ENCODE measurements at places on chromosomes 7 and 10.
A peak's percentile ranks its signal among the peaks of the same experiment; 100 is the strongest.

DNA sequence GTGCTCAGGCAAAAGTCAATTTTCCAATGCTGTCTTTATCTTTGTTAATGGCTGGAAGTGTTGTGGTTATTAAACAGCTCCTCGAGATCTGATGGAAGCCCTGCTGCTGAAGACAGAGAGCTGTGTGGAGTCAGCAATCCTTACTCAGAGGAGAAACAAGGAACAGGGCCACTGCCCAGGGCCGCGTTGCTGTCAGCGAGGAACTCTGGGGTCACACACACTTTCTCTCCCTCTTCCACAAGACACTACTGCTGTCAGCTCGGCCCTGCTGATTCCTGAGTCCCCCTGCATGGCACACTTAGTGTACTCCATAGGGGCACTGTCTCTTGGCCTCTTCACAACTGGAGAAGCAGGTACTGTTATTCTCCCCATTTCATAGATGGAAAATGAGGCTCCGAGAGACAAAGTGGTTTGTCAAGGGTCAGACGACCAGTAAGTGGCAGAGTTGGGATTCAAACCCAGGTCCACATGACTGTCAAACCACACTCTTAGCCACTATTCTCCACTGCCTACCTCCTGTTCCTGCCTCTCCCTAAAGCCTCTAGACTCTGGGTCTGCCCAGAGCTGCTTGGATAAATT lies 29.3 kb upstream of the PDCD4 start:
- no peak for DNase-seq

GRCh38 chr7:96667026-96667425 lies 42.6 kb downstream of the SEM1 start:
- no peak for DNase-seq

- DNase-seq, result no peak
Measured at GRCh38 chr10:101367569-101368453, 13.8 kb downstream of the BTRC start.

DNA sequence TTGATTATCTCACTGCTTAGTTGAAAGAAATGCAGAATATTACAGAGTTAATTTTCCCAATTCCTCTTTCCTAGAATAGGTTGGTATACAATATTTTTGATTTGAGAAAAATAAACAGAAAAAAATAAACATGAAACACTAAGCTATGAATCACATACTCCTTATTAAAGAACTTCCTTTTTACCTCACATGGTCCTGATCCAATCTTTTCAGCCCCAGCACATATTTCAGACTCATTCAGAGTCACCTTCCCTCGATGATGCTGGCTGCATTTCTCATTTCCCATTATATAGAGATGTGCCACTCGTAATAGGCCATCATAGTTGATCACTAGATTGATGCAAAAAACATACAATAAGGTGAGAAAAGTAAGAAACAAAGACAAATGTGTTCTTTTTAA lies 64.6 kb downstream of the HGF start:
- peak; percentile 19 for DNase-seq

DNA sequence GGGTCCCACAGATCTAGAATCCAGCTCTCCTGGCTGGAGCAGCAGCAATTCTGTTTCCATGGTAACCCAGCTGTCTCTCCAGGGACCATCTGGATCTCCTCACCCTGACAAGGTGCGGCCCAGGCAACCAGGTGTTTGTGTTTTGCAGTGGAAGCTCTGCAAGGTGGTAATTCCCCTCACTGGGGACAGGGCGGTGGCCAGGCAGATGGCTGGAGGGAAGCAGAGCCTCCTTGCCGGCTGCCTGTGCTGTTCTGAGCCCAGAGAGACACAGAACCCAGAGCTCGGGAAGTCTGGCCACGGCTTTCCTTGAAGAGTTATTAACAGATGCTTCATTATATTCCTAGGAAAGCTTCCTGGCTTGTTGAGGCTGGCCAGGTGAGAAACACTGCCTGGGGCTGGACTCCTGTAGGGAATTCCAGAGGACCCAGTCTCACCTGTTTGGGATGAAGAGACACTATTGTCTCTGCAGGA lies 118.2 kb upstream of the PPIF start:
- peak; percentile 19 for DNase-seq

GRCh38 chr7:95690367-95690947 lies 81.9 kb upstream of the DYNC1I1 start:
- DNase-seq, result peak; percentile 83

DNA sequence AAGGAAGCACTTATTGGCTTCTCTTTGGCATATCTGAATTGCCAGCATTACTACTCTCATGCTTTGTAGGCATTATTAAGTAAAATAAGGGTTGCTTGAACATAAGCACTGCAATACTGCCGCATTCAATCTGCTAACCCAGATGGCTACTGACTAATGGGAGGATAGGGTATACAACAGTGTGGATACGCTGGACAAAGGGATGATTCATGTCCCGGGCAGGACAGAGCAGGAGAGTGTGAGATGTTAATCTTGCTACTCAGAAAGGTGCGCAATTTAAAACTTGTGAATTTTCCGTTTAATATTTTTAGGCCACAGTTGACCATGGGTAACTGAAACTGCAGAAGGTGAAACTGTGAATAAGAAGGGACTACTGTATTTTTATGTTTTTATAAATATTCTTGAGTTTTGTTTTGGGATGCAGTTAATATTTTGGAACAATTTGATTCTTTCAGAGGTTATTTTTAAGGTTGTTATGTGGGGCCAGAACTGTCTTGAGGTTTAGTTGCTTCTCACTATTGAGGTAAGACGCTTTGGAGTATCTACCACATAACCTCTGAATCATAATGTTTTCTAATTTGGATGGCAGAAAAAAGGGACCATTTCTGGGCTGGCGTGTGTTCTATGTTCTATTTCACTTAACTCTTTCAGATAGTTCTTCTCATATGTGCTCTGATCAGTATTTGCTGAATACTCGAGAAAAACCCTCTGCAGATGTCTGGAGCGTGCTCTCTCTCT lies 75.7 kb upstream of the SYPL1 start:
- no peak for DNase-seq

GRCh38 chr10:44781131-44781530 lies 130.0 kb upstream of the TMEM72 start:
- DNase-seq, result no peak

- DNase-seq, result no peak
Measured at GRCh38 chr7:37665352-37666022, 18.1 kb upstream of the GPR141 start.

- DNase-seq, result no peak
Measured at GRCh38 chr10:7300384-7300971, 110.4 kb downstream of the SFMBT2 start.

- DNase-seq, result no peak
Measured at GRCh38 chr10:79021948-79022499, 46.7 kb upstream of the ZMIZ1 start.

DNA sequence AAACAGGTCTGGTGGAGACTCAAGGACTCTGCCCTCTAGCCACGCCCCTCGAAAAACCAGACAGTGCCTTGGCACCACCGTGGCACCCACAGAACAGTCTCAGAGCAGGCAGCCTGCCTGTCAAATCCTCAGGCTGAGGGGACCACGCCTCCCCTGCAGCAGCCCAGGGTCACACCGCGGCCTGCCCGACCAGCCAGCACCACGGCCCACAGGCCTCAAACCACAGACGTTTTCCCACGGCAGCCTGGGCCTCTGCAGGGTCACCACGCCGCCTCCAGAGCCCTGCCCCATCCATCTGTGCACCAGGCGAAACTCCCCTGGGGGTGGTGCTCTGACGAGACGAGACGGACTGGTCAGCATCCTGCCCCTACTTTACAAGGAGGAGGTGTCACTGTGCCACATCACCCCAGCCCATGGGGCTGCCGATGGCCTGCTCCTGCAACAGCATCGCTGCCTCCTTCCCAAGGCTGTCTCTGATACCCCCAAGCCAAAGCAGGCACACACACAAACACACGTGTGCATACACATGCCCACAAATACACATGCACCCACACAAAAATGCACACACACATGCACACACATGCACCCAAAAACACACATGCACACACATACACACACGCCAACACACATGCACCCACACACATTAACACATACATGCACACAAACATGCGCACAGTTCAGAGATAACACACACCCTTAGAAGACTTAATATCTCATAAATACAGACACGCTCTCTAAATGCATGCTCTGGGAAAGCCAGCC lies 24.6 kb downstream of the PAPOLB start:
- no peak for DNase-seq

- no peak for DNase-seq
Measured at GRCh38 chr7:367351-367901, 77.5 kb downstream of the FOXL3 start.

GRCh38 chr7:108086546-108086945 lies 43.6 kb downstream of the LAMB4 start:
- DNase-seq, result no peak

DNA sequence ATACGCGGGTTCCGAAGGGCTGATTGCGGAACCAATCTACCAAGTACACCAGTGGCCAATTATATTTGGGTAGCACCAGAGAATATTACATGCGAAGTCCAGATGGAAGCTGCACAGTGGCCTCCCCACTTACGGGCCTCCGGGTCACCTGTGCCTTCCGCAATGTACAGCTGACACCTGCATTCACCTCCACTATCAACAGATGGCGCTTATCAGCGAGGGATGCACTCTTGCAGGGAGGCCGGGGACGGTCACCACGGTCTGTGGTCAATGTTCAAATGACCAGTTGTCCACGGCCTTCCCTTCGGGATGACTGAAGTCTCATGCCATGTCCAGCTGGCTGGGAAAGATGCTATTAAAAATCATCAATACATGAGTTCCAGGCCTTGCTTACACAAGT lies 47.6 kb downstream of the SLIT1 start:
- DNase-seq, result no peak

- DNase-seq, result no peak
Measured at GRCh38 chr7:131066635-131067034, 261.0 kb upstream of the MKLN1 start.

- no peak for DNase-seq
Measured at GRCh38 chr10:77348751-77349150, 288.9 kb downstream of the KCNMA1 start.

DNA sequence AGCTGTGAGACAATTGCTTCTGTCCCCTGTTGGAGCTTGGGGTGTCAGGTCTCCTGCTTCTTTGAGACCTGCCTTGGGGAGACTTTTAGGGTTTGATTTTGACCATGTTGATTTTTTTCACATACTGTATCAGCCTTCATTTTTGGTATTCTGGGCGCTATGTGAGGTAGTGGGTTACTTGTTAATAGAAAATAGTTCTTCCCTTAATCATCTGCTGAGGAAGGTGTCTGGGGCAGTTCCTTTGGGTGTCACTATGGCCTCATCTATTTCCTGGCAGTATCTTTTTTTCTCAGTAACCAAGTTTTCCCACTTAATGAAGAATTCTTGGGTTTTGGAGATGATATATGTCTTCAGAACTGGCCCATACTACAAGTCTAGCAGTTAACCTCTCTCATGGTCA lies 4.6 kb upstream of the NOLC1 start:
- DNase-seq, result no peak

GRCh38 chr7:137006293-137006692 lies 137.8 kb downstream of the CHRM2 start:
- no peak for DNase-seq

DNA sequence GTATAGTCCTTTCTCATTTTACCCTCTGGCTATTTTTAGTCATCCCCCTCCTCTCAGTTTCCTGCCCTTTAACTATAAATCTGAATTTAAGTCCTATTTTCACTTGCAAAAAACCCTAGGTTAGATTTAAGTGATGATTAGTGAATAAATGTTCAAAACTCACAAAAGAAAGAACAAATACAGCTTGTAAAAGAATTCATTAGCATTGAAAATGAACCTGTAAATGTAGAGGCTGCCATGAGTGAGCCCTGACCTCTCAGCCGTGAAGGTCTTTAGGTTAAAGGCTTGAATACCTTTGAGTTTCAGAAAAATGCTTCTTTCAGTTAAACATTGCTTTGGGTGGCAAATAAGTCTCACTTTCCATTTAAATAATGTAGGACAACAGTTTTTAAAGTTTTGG lies 2.0 kb upstream of the SLC16A12 start:
- no peak for DNase-seq

DNA sequence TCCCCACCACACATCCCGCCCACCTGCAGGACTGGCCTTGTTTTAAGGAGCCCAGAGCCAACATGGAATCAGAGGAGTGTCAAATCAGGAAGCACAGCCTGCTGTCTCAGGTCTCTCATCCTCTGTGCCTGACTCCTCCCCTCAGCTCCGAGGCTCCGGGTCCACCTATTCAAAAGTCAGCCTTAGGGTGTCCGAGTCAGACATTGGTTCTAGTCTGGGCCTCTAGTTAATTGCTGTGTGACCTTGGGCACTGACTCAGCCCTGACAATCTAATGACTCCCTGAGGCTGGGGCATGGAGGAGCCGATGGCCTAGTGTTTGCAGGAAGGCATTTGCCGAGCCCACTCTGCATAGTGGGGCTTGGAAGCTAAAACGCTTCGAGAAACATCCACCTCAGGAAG lies 223.1 kb upstream of the PPP2R2D start:
- DNase-seq, result no peak

DNA sequence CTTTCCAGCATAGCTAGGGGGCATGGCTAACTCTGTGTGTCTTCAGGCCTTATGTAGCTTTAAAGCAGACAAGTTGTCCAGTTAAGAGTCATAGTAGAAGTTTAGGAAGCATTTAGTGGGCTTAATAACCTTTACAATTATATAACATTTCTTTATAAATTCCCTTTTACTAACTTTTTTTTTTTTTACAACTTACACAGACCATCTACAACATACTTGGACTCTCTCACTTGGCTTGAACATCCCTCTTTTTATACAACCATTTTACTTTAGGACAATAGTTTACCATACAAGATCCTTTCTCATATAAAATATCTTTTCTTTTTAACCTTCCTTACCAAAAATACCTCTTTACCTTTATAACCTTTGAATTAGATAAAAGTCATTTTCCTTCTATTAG lies 26.3 kb downstream of the SP4 start:
- DNase-seq, result no peak

GRCh38 chr10:37246637-37247036 lies 121.2 kb downstream of the ANKRD30A start:
- DNase-seq, result no peak

DNA sequence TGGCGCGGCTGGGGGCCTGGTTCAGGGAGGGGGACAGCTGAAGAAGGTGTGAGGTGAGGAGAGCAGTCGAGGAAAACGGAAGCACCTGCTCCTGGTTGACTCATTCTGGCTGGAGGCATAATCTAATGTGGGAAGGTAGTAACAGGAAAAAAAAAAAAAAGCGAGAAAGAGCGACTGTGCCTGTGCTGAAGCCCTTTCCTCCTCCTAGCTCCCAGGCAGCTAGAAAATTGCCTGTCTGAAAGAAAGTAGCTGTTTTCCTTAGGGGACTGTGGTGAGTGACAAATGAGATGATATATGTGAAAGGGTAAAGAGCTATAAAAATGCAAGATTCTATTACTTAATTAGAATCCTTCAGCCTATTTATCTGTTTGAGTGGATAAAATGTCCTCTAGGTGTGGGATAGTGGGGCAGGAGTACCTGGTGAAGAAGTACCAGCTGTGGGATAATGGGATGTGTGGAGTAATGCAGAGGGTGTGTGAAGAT lies 4.9 kb upstream of the MEST start:
- no peak for DNase-seq

GRCh38 chr10:8588135-8588534 lies 533.6 kb downstream of the GATA3 start:
- no peak for DNase-seq

GRCh38 chr7:105853931-105854419 lies 22.4 kb downstream of the ATXN7L1 start:
- no peak for DNase-seq

GRCh38 chr7:157228864-157229422 lies 90.2 kb downstream of the UBE3C start:
- DNase-seq, result peak; percentile 69

- DNase-seq, result no peak
Measured at GRCh38 chr7:158129037-158130022, 458.3 kb downstream of the PTPRN2 start.
